ENCODE measurements at places on chromosomes 11 and 22.

DNA sequence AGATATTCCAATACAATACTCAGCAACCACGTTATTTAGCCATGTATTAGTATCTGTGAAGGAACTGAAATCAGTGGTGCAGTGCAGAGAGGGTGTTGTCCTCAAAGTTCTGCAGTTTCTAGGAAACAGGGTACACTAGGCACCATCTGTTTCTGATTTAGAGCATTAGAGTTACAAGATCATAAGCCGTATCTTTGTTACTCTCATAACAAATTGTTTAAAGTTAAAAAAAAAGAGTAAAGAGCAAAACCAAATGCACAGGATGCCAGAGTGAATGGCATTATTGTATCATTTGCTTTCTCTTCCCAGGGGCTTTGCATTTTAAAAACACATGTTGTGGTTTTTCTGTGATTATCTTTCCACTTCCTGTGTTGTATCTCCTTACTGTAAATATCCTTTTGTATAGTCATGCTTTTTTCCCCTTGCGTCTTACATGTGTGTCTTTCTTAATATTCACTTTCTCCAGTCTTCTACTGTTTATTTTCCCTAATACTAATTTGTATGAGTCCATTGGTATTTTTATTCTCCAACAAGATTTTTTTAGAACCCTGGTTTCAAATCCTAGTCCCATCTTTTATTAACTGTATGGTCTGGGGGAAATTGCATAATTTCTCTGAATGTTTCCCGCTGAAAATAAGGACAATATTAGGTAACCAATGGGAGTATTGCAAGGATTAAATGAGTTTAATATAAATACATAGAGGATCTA lies 15.2 kb upstream of the NUP160 start:
- no peak for DNase-seq

DNA sequence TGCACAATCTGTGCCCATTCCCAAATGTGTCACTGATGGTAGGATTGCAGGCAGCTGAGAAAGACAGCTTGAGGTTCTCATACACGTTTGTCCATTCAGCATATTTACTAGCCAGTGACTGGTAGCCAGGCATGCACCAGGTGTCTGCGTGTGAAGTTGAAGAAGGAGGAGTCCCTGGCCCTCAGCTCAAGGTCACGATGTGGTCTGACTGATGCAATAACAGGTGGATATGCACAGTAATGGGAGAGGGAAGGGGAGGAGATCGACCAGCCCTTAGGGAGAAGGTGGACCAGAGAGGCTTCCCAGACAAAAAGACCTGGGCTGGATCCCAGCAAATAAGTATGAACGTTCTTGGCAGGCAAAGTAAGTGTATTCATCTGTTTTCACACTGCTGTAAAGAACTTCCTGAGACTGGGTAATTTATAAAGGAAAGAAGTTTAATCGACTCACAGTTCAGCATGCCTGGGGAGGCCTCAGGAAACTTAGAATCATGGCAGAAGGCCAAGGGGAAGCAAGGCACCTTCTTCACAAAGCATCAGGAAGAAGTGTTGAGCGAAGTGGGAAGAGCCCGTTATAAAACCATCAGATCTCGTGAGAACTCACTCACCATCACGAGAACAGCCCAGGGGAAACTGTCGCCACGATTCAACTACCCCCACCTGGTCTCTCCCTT lies 96.0 kb downstream of the MN1 start:
- no peak for DNase-seq

DNA sequence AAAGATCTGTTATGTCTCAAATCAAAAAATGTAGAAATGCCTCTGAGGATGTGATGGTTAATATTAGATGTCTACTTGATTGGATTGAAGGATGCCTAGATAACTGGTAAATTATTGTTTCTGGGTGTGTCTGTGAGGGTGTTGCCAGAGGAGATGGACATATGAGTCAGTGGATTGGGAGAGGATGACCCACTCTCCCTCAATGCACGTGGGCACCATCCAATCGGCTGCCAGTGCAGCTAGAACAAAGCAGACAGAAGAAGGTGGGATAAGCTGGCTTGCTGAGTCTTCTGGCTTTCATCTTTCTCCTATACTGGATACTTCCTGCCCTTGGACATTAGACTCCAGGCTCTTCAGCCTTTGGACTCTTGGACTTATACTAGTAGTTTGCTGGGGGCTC lies 430.3 kb downstream of the SOX6 start:
- DNase-seq = no peak

DNA sequence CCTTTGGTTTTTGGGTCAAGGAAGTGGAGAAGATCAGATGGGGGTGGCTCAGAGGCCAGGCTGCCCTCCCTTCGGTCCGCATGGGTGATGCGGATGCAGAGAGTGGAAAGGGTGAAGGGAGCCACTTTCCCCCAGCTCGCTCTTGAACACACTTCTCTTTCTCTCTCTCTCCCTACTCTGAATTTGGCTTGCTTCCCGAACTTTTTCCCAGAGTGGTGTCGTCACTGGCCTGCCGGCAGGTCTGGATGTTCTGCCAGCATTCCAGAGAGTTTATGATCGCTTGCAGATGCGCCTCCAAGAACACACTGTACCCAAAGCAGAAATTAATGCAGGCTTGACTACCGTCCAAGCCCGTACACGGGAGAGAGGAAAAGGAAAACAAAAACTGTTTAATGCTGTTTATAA lies 103.2 kb downstream of the ZBTB16 start:
- no peak for DNase-seq

GRCh38 chr11:128964463-128964930 lies 21.8 kb upstream of the TP53AIP1 start:
- no peak for DNase-seq

GRCh38 chr11:110797453-110797852 lies 85.2 kb upstream of the ARHGAP20 start:
- no peak for DNase-seq

DNA sequence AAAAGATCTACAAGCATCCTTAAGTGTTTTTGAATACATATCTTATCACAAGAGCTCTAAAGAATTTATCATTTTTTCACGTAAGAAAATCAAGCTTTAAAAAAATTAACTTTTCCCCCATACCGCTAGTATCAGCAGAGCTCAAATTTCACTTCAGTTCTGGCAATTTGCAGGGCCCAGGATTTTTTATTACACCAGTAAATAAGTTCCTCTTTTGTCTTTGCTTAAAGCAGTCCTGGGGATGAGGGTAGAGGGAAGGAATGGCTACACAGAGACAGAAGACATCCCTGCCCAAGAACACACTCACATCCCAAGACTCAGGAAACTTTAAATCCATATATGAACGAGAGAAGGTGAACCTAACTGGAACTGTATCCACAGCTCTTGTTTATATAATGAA lies 22.6 kb upstream of the SORL1 start:
- DNase-seq = no peak

GRCh38 chr22:39847477-39847876 lies 46.1 kb downstream of the ENTHD1 start:
- no peak for DNase-seq

DNA sequence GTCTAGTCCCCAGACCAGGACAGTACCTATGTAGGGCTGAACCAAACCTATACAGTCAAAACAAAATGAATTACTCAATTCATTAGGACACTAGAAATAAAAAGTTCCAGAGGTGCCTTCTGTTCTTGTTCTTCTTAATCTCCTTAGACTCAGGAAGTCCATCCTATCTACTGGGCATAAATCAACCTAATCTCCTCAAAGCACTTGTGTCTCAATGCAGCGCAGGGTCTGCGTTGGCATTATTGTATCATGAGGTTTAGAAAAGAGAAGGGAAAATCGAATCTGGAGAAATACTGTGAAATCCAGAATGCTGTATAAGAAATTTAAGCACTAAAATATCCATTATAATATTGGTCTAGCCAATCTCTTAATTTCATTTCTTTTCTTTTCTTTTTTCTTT lies 2.4 kb upstream of the OR10V1 start:
- no peak for DNase-seq

GRCh38 chr11:17602105-17603001 lies 55.3 kb downstream of the OTOG start:
- no peak for DNase-seq

DNA sequence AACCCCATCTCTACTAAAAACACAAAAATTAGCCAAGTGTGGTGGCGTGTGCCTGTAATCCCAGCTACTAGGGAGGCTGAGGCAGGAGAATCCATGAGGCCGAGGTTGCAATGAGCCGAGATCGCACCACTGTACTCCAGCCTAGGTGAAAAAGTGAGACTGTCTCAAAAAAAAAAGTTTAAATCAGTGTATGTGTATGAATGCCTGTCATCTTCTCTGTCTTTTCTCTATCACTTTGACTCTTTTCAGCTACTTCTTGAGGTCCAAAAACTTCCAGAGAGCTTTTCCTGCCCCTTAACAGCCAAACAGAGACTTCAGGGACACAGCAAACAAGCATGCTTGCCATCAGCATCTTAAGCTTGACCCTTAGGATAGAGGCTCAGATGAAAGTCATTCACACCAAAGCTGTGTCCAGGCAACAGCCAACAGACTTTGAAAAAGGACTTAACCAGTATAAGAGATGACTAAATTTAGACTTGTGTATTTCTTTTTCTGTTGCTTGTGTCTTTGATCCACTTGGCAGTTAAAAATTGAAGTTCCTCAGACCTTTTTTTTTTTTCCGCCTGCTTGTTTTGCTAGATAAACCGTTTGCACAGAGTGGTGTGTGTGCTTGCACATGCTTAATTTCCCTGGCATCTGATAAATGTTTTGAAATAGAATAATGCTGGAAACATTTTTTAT lies 151.9 kb downstream of the DBX1 start:
- no peak for DNase-seq

- DNase-seq = peak; percentile 78
These were observed 642 bp downstream of the CYP2R1 start for GRCh38 chr11:14891143-14892035.

- peak; percentile 4 for DNase-seq
These were observed 14.6 kb downstream of the MMP13 start for GRCh38 chr11:102940714-102941588.

- no peak for DNase-seq
These were observed 603 bp downstream of the KAT5 start for GRCh38 chr11:65712633-65713076.

GRCh38 chr11:83336993-83337392 lies 50.8 kb upstream of the CCDC90B start:
- no peak for DNase-seq

- no peak for DNase-seq
These were observed 48.3 kb downstream of the ARHGEF12 start for GRCh38 chr11:120384476-120384875.

GRCh38 chr11:83044958-83045712 lies 26.6 kb downstream of the RAB30 start:
- DNase-seq = no peak

DNA sequence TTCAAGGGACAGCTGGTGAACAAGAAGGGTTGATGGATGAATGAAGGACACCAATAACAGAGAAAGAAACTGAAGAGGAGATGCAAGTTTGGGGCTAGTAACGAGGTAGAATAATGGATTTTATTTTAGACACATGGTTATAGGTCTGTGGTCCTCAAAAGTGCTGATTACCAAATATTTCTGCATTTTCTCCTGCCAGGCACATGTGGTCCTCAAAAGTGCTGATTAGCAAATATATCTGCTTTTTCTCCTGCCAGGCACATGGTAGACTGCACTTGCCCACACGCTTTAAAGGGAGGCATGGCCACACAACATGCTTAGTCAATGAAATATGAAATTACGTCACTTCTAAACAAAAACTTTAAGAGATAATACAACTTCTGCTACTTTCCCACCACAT lies 373.1 kb upstream of the SYN3 start:
- DNase-seq = no peak

DNA sequence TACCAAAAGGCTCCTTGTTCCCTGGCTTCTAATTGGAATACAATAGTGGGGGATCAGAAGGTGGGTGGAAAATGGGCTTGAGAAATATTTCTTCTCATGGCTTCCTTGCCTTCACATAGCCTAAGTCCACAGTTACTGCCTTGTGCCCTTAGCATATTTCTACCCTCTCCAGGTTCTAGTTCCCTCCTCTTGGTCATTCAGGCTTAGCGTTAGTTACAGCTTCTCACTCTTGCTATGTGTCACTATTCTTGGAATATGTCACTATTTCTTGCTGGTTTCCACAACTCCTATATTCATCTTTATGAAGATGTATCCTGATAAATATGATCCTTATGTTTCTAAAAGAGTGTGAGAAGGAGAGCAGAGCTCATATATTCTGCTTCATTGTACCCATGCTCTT lies 2.5 kb downstream of the OR2D2 start:
- no peak for DNase-seq

DNA sequence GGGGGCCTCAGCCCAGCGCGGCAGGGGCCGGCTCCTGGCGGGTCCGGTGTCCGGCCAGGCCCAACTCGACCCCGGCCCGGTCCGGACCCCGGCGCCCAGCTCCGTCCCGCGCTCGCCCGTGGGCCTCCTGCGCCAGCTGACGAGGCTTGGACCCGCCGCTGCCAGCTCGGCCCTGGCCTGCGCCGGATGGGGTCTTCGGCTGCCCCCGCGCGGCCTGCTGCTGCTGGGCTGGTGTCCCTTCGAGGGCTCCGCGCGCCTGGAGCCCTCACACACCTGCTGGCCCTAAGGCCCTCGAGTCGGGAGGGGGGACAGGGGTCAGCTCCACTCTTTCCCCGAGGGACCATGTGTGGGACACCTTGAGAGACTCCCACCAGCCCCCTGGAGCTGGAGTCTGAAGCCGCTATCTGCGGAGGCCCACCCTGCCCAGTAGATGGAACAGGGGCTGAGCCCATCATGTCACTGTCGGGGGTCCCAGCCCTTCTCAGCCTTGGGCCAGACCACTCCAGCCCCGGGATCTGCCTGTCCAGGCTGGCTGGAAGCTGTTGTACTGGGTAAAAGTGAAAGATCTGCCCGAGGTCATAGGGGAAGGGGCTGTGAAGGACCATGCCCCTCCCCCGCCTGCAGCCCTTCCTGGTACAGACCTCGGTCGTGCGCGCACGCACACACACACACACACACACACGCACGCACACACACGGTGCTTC lies 768 bp upstream of the CDKN1C start:
- no peak for DNase-seq

GRCh38 chr11:67276781-67277230 lies 10.5 kb downstream of the GRK2 start:
- no peak for DNase-seq

GRCh38 chr11:58968251-58968711 lies 29.0 kb downstream of the GLYATL1 start:
- no peak for DNase-seq

DNA sequence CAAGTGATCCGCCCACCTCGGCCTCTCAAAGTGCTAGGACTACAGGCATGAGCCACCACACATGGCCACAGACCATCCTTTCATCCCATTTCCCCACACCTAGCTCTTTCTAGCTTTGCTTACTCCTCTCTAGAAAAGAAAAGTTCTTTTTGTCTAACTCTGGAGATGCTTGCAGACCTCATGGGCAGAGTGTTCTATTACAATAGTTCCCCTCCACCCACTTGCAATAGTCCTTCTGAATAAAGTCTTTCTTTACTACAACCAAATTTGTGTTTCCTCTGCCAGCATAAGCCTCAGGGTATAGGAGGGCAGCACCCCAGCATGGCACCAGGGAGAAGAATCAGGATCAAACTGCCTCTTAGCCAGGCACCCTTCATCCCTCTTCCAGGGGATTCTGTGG lies 18.8 kb upstream of the RTL6 start:
- DNase-seq = no peak

DNA sequence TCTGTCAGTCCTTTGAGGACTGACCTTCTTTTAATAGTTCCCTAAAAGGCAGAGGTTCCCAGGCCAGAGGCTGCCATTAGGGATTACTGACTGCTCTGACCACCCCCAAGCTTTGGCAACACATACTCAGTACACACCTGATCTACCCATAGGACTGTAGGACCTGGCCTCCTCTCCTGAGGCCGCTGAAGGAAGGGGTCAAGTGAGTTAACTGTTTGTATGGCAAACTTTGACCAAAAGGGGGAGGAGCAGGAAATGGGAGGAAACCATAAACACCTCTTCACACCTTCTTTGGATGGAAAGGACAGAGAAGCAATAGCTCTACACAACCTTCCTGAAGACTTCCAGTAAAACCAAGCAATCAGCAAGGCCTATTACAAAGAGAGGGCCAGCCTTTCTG lies 104.0 kb downstream of the APOL5 start:
- DNase-seq = no peak

All from stimulated activated CD4-positive, alpha-beta T cell treated with anti-CD3 and anti-CD28 coated beads, Interleukin-15, amount 100 ng/mL, for 48 hours (primary cell).